Forelimb muscle (tissue), 1 donor: ENCODE measurements at places on chromosomes 4 and X.

DNA sequence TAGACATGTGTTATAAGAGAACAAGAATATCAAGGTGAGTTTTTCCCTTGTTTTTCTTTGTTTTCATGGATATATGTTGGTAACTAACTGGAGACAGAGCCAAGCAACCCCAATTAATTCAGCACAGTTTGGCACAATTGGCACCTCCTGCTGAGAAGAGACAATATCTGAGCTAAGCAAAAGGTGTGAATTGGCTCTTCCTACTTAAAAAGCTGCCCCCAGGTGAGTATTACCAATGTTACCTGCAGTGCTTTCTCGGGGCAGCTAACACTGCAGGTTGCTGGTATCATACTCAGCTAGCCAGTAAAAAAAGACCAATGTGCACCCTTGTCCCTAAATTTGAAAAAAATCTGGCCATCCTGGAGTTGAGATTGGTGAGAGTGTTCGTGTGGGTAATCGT lies 871.2 kb upstream of the TENM3 start:
- DNase-seq = no peak

- no peak for DNase-seq
Observed at GRCh38 chr4:15254236-15254880, 173.5 kb upstream of the C1QTNF7 start.

DNA sequence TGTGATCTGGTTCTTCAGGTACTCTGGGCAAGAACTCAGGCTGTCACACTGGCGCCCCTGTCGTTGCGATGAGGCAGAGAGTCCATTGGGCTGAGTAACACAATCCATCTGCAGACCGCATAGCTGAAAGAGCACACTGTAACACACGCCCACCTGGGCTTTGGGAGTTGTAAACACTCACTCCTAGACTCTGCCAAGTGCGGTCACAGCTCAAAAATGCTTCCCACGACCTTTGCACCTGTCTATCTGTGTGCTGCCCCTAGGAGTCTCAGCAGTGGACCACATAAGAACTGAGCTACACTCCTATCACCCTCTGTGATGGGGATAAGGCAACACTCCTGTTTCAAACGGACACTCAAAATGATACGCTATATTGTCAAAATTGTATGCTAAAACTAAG lies 2028.3 kb downstream of the PCDH7 start:
- DNase-seq = no peak

- no peak for DNase-seq
Observed at GRCh38 chr4:105504744-105505143, 30.9 kb upstream of the PPA2 start.

DNA sequence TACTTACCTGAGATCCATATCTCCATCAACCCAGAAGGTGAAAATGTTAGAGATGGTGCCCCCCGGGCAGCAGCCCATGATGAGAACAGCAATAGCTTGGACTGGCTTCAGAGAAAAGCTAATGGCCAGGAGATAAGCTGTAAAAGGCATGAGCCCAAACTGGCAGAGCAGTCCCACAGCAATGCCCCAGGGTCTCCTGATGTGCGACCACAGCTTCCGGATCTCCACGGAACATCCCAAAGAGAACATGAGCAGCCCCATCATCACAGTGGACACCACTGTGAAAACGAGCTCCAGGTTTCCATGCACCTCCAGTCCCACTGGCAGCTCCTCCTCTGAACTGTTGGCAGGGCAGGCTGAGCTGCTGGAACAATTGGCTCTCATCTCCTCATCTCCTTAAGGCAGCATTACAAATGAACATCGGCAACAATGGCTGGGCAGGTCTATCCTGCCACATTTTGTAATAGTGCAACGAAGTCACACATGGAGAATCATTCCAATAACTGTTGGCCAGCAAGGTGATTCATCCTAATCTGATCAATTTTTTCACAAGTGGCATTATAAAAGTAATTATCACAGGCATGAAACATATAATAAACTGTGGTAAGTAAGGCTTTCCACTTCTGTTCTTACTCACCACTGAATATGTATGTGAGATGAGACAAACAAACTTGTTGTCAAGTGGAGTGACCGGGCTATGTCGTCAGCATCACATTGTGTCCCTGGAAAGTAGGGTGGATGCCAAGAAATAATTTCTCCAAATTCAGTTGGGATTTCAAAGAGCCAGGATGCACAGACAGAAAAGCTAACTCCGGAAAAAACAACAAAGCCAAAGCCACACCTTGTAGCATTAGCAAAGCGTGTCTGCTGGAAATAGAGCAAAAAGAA lies at the start of gene SLC10A6:
Gene SLC10A6, minus strand, starts transcription at position 653 of the 888 bp plus-strand sequence. Its CDS starts 269 bp downstream, at position 384.
- DNase-seq = peak; percentile 24

- DNase-seq = no peak
Observed at GRCh38 chrX:12118134-12118533, 20.1 kb upstream of the FRMPD4 start.

DNA sequence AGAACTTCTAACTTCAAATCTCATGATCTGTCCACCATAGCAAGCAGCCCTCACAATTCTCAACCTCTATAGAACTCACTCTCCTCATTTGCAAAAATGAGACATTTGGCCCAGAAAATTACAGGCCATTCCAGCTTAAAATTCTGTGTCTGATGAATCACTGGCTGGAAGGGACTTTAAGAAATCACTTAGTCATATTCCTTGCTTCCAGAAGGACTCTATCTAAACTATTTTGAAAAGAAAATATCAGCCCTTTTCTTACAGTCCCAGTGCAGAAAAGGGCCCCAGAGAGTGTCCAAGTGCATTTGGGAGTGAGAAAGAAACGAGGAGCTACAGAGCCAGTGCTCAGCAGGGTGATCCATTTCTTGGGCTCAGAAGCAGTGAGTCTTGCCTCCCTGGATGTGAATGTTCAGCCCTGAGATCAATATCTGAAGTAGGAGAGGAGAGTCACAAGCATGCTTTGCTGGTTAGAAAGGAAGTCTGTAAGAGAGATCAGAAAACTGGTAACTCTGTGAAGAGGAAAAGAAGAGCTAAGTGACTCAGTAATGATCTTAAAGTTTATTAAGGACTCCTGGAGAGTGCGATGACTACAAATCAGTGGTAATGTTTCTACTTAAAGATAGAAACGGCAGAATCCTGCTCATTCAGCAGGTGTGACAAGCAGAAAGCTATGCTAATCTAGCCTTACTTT lies 139.8 kb downstream of the PALLD start:
- no peak for DNase-seq

GRCh38 chr4:98387345-98388026 lies 126.3 kb downstream of the RAP1GDS1 start:
- DNase-seq = no peak

DNA sequence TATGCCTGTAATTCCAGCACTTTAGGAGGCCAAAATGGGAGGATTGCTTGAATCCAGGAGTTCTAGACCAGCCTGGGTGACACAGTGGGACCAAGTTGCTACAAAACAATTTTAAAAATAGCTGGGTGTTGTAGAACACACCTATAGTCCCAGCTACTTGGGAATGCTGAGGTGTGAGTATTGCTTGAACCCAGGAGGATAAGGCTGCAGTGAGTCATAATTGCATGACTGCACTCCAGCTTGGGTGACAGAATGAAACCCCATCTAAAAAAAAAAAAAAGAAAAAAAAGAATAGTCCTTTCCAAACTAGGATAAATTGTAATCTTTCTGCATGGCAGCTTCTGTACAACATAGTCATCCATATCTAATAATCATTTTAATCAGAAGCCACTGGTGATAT lies 270.1 kb upstream of the INTU start:
- DNase-seq = no peak

DNA sequence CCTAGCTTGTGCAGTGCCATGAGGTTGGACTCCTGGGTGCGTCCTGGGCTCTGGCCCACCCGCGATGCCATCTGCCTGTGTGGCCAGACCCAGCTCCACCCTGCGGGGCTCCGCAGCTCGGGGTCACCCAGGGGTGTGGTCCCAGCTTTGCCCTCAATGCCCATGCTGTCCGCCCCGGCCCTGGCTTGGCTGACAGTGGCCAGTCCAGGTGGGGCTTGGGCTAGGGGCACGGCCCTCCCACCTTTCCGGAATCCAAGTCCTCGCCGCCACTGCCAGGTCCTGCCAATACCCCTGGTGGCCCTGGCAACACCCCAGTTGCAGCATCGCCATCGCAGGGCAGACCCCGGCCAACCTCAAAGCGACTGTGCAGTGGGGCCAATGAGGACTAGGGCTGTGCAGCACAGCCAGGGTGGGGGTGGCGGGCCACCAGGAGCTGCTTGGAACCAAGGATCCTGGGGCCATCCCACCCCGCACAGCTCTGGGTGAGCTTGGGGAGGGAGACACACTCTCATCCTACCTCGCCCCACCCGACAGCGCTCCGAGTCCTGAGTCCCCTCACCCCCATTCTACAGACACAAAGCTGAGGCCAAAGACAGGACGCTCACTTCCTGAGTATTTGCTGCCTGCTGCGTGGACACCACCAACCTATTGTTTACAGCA lies 80.9 kb downstream of the ZNF718 start:
- no peak for DNase-seq

DNA sequence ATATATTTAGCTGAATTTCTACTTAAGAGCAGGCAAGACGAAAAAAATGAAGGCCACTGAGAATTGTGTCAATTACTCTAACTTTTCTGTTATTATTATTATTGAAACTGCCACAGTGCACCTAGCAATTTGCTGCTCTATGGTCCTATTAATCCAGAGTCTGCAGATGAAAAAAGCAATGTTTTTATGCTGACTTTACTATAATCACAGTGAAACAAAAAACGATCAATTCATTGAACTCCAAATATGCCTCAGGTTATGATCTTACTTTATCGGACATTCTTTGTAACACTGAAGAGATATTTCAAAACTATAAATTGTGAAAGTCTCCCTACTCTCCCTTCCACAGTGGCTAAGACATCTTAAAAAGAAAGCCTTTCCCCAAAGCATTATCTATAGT lies 474.4 kb downstream of the KCNIP4 start:
- DNase-seq = no peak

DNA sequence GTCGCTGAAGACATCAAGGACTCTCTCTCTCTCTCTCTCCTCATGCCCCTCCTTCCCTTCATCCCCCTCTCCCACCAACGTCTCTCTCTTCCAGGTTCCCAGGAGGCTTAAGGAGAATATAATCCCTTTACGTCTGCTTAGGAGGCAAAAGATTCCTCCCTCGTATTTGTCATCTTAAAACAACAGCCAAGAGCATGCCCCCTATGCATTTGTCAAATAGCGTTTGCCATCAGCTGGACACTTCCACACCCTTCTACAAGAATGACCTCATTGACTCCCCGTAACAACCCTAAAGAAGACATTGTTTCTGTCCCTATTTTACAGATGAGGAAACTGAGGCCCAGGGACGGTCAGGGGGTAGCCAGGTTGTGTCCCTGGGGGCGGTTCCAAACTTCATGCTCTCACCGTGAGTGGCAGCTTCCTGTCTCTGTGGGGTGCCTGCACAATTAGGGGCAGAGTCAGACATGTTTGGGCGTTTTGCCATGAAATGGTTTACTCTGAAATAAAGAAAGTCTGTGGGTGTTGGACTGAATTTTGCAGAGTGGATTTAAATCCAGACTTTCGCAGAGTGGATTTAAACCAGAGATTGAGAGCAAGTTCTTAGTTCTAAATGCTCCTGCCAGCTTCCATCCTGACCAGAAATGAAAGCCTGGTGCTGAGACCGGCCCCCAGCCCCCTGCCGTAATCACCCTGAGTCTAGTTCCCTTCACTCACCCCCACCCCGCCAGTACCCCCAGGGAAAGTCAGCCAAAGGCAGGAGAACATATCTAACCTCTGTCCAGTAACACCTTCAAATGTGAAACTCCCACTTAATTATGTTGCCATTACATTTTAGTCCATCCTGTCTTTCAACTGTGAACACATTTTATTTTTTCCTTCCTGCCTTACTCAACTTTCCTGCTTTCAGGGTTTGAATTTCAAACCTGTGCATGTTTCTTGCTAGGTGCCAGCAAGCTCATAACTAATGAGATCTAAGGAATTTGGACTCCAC lies 44.3 kb upstream of the TBL1X start:
- DNase-seq = no peak

- DNase-seq = peak; percentile 40
Observed at GRCh38 chr4:40986375-40986774, 228.0 kb downstream of the APBB2 start.

- no peak for DNase-seq
Observed at GRCh38 chr4:53847965-53848364, 216.4 kb downstream of the CHIC2 start.

DNA sequence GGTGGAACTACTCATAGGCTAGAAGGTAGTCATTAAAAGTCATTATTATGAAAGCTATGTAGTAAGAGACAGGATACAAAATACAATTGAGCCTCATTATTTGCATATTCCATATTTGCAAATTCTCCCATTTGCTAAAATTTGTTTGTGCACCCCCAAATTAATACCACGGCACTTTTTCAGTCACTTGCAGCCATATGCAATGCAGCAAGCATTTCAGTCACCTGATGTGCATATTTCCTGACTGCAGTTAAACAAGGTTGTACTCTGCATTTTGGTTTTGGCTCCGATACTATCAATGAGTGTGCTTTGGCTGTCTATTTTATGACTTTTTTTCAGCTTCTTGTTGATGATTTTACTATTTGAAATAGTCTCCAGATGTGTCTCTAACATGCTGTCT lies 62.9 kb downstream of the ZNF330 start:
- DNase-seq = no peak

DNA sequence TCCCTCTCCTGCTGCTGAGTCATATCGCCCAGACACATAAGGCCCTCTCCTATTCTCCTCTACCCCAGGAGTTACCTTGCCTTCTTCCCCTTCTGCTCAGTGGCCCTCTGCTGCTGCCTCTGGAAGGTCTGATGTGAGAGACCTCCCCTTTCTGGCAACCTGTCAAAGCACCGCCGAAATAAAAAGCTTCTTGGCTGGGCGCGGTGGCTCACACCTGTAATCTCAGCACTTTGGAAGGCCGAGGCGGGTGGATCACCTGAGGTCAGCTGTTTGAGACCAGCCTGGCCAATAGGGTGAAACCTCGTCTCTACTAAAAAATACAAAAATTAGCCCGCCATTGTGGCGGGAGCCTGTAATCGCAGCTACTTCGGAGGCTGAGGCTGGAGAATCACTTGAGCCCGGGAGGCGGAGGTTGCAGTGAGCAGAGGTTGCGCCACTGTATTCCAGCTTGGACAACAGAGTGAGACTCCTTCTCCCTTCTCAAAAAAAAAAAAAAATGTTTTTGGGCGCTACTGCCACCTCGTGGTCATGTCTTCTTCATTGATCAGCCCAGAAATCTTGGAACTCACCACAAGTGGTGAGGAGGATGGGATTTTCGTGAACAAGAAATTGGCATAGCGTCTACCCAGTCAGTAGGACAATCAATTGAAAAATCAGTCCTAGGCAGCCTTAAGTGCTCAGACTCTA lies 8.6 kb upstream of the ZXDA start:
- no peak for DNase-seq
